Stimulated activated CD4-positive, alpha-beta T cell treated with anti-CD3 and anti-CD28 coated beads, Interleukin-1b, Interleukin-23, amount 100 ng/mL, for 24 hours (primary cell): ENCODE measurements at places on chromosomes 7 and 10.

GRCh38 chr7:27095897-27096767, at the start of gene HOXA1:
HOXA1 (minus strand) TSS chr7:27096000; CDS start chr7:27095912, 88 bp downstream.
- DNase-seq = peak; percentile 32

GRCh38 chr7:12322903-12323300, 80.8 kb downstream of the VWDE start:
- no peak for DNase-seq

- DNase-seq = no peak
Measured at GRCh38 chr10:11191190-11191589, 173.5 kb downstream of the CELF2 start.

DNA sequence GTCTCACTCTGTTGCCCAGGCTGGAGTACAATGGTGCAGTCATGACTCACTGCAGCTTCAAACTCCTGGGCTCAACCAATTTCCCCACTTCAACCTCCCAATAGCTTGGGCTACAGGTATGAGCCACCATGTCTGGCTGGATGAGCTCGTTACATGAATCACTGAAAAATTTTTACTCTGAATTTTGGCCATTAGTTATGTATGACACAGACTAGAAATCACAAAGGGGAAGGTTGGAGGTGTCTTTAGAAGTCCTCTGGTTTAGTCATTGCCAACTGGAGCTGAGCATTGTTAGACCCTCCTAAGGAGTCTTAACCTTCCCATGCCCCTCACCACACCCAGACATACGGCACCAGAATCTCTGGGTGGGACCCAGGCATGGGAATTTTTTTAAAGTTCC, 34.7 kb downstream of the SVIL start:
- no peak for DNase-seq

GRCh38 chr10:71845410-71846405, 5.3 kb downstream of the PSAP start:
- DNase-seq = no peak
